T1000 (cell line): ENCODE measurements at places on chromosomes 1 and 21.

- DNase-seq = no peak
Observed at GRCh38 chr1:58745117-58745516, 38.7 kb downstream of the JUN start.

DNA sequence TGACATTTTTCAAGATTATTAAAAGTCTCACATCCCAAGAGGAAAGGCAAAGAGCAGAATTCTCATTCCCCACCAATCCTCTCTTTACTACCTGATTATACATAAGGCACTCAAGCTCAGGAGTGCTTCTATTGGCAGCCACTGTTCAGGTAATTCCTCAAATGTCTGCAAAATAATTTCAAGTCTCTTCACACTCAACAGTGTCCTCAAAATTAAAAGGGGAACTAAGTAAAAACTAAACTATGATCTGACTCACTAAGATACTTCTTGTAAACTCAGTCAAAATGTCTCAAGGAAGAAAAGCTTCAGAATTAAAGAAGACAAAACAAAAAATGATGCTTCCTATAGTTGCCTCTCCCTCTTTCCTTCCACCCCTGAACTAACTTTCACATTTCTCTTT lies 135.6 kb downstream of the GPATCH2 start:
- DNase-seq = no peak

GRCh38 chr1:24323281-24323680 lies 4.1 kb downstream of the GRHL3 start:
- no peak for DNase-seq

- DNase-seq = no peak
Observed at GRCh38 chr1:170407138-170407537, 124.8 kb upstream of the GORAB start.

- no peak for DNase-seq
Observed at GRCh38 chr21:44426663-44427191, 28.6 kb upstream of the LRRC3 start.

- DNase-seq = no peak
Observed at GRCh38 chr1:42937141-42937696, 21.4 kb downstream of the SLC2A1 start.

GRCh38 chr1:18234790-18235242 lies 127.2 kb downstream of the IGSF21 start:
- DNase-seq = no peak

GRCh38 chr21:34695434-34695833 lies 26.6 kb downstream of the CLIC6 start:
- no peak for DNase-seq

- no peak for DNase-seq
Observed at GRCh38 chr1:162087574-162087973, 18.1 kb downstream of the NOS1AP start.

GRCh38 chr1:28099050-28099769 lies 10.8 kb upstream of the EYA3 start:
- DNase-seq = no peak

- no peak for DNase-seq
Observed at GRCh38 chr21:45260191-45260825, 27.4 kb downstream of the POFUT2 start.

GRCh38 chr1:35847935-35848565 lies 35.0 kb upstream of the AGO1 start:
- DNase-seq = no peak
